H7 (cell line): ENCODE measurements at places on chromosomes 6 and 20.

GRCh38 chr20:11734431-11734830 lies 183.3 kb upstream of the BTBD3 start:
- no peak for DNase-seq

DNA sequence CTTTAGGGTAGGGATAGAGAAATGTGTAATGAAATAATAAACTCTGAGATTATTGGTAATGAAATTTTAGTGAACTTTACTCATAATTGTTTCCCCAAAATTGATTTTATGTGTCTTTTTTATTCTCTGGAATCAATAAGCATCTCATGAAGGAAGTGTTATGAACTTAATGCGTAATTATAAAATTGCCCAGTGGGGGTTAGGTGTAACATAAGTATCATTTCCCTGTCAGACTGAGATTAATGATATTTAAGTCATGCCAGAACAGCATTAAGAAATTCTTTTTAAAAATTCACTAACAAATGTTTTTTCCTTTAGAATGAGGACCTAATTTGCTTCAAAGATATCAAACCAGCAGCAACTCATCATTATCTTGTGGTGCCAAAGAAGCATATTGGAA lies 10.0 kb downstream of the HINT3 start:
- no peak for DNase-seq

GRCh38 chr6:19450651-19451050 lies 386.5 kb upstream of the ID4 start:
- no peak for DNase-seq

DNA sequence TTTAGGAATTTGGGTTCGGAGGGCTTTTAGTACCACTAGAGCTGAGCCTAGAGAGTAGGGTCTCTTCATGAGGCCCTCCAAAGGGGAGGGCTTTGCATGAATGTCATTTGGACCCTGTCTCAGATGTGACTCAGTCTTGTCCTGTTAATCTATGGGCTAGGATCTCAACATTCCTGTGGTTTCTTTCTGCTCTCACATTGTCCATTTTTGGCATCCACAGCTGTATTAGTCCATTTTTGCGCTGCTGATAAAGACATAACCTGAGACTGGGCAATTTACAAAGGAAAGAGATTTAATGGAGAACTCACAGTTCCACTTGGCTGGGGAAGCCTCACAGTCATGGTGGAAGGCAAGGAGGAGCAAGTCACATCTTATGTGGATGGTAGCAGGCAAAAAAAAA lies 61.0 kb downstream of the CRYBG1 start:
- DNase-seq, result no peak

GRCh38 chr6:167303675-167304625 lies 12.8 kb downstream of the UNC93A start:
- DNase-seq, result no peak

- DNase-seq, result no peak
Observed at GRCh38 chr20:62428396-62429295, 1.3 kb upstream of the RBBP8NL start.

DNA sequence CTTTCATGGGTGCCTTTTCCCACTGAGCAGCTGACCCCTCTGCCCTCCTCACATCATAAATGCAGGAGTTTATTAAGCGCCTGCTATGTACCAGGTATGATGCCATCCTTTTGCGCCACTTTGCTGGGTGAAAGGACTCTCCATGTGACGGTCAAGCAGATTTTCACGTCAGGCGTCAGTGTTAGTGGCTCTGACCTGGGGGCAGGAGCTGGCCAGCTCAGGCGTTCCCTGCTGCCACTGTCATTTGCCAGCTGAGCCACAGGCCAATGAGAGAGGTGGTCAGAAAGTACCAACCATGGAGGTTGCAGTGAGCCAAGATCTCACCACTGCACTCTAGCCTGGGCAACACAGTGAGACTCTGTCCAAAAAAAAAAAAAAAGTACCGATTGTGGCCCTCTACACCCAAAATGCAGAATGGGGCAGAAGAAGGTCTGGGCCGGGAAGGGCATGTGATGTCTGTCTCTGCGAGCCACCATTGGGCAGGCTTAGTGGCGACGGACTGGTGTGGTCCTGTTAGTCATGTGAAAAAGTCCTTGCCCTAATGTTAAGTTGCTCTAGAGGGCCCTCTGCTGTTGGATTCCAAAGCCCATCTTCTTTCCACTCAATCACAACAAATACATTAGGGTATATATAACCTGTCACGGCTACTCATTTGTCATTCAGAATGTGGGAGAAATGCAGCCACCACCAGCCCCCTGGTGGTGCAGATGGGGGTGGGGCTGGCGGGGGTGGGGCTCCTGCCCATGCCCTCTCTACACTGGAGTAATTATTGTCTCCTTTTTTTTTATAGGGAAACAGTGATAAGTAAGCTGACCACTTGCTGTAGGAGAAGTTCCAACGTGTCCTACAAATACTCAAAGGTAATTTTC lies 18.4 kb upstream of the SLC22A1 start:
- DNase-seq, result peak; percentile 84

DNA sequence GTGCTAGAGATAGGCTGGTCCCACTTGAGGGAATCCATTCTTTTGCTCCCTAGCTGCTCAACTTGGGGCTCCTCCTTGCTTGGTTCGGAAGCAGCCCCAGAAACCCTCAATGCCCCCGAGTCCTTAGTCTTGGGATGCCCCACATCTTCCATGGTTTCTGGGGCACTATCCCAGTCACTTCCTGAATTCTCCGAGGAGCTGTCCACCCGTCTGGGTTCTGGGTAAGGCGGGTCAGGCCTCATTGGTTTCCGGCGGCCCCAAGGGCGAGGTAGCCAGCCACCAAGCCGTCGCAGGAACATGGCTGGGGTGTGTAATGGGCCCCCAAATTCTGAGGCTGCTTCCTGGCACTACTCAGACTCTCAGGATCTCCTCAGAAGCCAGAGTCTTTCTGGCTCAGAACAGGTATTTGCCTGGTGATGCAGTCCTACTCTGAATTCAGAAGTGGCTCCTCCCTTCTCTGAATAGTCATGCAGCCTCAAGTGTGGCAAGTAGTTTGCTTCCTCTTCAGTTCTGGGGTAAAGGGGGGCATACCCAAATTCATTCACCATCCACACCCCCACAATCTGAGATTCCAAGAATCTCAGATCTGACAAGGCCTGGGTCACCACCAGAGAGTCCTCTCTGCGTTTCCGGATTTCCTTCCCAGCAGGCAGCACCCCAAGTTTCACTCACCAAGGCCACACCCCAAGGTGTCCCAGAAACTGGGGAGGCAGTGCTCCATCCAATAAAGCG lies 763 bp downstream of the C6orf47 start:
- DNase-seq, result peak; percentile 70

DNA sequence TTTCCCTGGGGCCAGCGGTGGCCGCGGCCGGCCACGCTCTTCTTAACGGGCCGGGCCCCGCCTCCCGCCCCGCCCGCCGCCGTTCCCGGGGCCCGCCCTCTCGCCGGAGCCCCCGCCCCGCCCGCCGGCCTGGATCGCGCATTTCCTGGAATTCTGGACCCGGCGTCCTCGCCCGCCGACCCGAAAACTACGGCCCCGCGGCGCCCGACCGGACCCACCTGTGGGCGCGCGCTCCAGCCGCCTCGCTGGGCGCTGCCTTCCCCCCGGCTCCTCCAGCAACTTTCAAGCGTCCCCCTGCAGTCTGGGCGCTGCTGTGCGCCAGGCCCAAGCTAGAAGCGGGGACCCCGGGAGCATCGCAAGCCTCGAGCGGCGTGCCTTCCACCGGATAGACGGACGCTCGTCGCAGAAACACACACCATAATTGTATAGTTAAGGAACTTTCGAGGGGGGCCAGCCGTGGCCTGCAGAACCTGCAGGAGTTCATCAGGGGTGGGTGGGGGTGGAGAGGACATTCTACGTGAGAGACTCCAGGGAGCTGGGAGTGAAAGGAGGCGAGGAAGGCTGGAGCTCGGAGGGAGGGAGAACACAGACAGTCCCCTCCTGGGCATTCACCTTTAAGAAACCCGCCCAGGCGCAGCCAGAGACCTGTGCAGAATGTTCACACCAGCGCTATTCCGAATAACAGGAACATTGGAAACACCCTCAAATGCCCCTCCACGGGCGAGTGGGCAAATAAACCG lies at the start of gene ADA:
Gene ADA (minus strand): TSS at position 16 of the 740 bp plus-strand sequence. CDS start 92 bp downstream, outside the sequence.
- DNase-seq, result peak; percentile 94

- no peak for DNase-seq
Observed at GRCh38 chr6:165822501-165822900, 159.5 kb upstream of the PDE10A start.

GRCh38 chr20:19876828-19877460 lies 118.9 kb downstream of the RIN2 start:
- no peak for DNase-seq

DNA sequence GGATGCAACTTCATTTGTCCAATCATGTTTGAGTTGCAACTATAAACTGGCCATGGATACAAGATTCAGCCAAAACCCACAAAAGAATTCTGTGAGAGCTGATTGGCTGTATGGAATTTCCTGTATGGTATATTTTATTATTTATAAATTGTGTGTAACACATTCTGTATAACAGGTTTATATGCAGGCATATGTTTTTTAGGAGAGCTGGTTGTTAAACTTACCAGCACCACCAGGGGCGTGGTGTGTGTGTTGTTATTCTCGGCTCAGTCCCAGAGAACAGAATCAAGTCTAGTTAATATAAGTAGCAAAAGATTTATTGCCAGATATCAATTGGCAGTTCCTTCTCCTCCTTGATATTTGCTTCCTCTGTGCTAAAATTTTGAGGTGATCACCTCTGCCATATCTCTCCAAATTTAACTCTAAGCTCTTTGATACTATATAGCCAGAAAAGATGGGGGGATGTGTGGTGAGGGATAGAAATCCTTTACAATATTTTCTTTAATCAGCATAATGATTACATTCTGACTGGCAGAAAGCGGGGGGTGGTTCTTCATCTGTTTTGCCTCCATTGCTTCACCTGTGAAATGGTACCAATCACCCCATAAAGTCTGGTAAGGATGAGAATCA lies 22.9 kb downstream of the CNBD2 start:
- DNase-seq, result no peak

- DNase-seq, result no peak
Observed at GRCh38 chr6:154249499-154250298, 106.9 kb downstream of the IPCEF1 start.

DNA sequence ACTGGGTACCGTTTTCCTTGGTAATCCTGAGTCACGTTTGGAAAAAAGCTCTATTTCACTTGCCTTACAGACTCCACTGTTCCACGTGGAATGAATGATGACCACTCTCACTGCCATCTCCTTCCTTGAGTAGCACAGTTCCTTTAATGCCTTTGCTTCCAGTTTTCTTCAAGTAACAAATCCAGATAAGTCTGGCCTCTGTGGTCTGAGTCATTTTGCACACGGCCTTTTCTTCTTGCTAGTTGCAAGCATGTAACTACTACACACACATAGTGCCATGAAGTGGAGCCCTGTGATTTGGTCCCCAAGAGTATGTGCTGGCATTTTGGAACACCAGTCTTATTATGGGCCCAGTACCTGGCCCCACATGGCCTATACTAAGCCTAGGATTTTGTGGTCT lies 182.8 kb downstream of the SASH1 start:
- no peak for DNase-seq

DNA sequence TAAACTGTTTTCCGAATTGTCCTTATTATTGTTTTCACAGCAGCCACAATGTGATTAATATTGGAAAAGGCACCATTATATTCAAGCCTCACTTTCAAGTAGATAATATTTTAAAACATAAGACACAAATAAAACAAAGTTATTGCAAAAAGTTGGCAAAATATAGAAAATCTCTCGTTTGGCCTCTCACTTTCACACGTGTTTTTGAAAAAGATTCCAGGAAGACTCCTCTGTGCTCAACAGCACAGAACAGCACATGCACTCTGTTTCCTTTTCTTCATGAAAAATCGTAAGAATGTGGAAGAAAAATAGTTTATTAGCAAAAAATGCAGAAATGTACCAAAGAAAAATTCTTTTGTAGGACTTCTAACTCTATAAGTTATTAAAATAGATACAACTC lies 46.7 kb downstream of the PRKN start:
- DNase-seq, result no peak

GRCh38 chr20:1449370-1449769 lies 17.3 kb downstream of the NSFL1C start:
- no peak for DNase-seq

DNA sequence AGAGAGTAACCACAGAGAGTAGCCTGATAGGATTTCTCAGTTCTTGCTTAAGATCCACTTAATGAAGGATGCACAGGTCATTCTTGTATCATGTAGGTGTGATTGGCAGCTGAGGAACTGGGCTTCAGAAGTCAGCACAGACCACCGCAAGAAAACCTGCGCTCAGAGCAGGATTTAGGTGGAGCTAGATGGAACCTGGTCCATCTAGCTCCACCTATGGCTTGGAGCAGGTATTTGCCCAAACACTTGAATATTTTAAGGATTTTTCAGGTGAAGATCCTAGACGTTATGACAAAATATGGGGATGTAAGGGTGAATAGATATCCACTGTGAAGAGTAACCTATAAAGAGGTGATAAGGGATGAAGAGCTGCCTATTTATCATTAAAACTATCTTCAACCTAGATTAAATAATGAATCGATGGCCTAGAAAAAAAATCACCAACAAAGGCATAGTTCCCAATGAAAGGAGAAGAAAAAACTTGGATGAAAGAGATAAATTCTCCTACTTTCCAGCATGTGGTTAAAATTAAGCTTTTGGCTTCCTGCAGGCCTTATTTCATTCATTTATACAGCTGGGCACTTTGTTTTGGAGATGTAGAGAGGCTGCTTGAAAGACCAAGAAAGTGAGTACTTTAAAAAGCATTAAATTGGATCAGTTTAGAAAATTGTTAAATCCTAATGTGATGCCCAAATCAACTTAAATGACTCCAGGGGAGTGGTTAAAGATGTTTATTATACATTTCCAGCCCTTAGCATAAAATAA lies 778.4 kb upstream of the GJE1 start:
- no peak for DNase-seq

DNA sequence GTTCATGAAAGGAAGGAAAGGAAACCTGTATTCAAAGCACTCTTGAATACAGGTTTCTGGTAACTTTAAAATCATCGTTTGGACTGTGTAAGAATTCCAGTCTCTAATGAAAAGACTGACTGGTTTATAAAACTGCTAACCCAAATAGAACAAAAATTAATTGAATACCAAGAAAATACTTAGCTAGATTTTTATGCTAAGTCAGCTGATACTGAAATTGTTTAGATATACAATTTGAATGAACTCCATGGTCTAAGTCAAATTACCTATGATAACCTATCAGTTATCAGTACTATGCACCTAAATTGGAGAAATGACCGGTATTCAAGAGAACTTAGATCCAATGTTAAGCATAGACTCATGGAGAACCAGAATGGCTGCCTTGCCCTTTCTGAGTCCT lies 338.3 kb downstream of the RNF144B start:
- DNase-seq, result no peak

- peak; percentile 61 for DNase-seq
Observed at GRCh38 chr20:31819083-31819784, at the start of gene MYLK2. MYLK2 (plus strand) TSS chr20:31819356; CDS start chr20:31819581, 225 bp downstream.

DNA sequence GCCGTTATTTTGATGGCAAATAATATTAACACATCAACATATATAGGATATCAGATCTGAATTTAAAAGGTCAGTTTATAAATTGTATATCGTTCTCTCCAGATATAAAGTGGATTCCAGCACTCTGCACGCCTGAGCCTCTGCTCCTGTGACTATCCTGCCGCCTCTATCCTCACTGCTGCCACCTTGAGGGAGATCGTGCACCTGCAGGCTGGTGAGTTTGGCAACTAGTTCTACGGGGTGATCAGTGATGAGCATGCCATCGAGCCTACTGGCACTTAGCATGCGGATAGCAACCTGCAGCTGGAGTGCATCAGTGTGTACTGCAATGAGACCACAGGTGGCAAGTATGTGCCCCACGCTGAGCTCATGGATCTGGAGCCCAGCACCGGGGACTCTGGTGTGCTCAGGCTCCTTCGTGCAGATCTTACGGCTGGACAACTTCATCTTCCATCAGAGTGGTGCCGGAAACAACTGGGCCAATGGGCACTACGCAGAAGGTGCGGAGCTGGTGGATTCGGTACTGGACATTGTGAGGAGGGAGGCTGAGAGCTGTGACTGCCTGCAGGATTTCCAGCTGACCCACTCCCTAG lies 84.9 kb downstream of the FBXO5 start:
- DNase-seq, result peak; percentile 33
